Vagina (tissue), 2 donors: ENCODE measurements at places on chromosomes 1 and 21. TPM values are rescaled to one million over a fixed set of nuclear protein-coding genes. Genes with fewer than 3 reads are reported as not detected.

- peaks cover 60% of the 10 kb centered on the region for H3K36me3 ChIP-seq
- H3K27me3 ChIP-seq: no peaks in the 10 kb centered on the region
- peak; percentile 79 for DNase-seq
Measured at GRCh38 chr1:43450251-43450941, 3.3 kb downstream of the HYI start.

PDC gene
- not detected for total RNA-seq

DNA sequence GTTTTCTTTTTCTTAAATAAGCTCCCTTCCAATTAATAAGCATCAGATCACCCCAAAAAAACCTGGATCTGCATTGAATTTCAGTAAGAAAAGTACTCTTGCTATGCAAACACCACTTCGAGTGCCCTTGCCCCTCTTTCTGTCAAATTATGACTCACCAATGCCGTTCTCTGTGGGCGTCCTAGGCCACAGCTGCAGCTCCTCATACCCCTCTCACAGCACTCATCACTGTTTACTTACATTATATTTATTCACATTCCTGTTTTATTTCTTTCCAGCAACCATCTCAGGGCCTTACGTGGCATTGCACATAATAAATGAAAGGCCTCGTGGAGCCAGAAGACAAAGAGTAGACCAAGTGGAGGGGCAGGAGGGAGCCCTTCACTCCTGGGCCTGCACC lies 99.1 kb upstream of the CTTNBP2NL start:
- H3K4me3 ChIP-seq: no peak overlapping the region
- DNase-seq: no peak
- H3K27ac ChIP-seq: no peak overlapping the region
- H3K27me3 ChIP-seq: no peaks in the 10 kb centered on the region

ACBD6 gene
- 34.4 TPM for total RNA-seq

- peaks cover 38% of the 10 kb centered on the region for H3K4me1 ChIP-seq
- peaks cover 5% of the 10 kb centered on the region for H3K27me3 ChIP-seq
- no peak for DNase-seq
- no peak overlapping the region for H3K27ac ChIP-seq
Measured at GRCh38 chr1:1059494-1060280, 14.4 kb downstream of the RNF223 start.

GRCh38 chr1:225447650-225448089 lies 19.8 kb upstream of the LBR start:
- no peaks in the 10 kb centered on the region for H3K27me3 ChIP-seq
- peak overlapping the region; percentile 75 for H3K27ac ChIP-seq
- peaks cover 59% of the 10 kb centered on the region for H3K4me1 ChIP-seq

GBP6 gene
- total RNA-seq: 23.1 TPM

PLCH2 gene
- total RNA-seq: 30.7 TPM
